ENCODE measurements at places on chromosomes 3 and 15. TPM values are rescaled to one million over a fixed set of nuclear protein-coding genes. Genes with fewer than 3 reads are reported as not detected.

DNA sequence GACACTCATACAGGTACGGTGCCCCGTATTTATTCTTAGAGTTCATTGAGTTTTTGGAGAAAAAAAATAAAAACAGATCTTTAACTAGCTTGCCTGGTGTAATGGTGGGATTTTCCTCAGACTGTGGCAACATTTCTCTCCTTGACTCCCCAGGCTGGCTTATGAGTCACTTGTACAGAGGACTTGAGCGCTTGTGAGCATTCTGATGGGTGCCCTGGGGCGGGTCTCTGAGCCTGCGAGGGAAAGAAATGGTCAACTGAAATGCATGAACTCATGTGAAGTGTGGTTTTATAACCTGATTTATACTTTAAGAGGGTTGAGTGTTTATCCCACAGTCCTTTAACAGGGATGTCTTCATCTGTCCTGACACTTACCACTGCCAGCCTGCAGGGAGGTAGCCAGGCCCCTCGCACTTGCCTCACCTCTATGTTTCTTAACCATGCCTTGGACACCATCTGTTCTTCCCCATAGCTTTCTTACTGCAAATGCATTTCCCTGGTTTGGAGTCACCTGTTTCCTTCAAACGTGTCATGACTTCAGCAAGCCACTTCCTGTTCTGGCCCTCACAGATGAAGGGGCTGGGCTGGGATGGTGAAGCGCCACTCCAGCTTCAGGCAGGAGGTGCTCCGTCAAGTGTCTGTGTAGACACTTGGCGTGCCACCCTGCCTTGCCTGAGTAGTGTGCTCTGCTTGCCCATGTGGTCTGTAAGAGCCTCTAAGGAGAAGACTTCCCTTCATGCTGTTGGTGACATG is 118.7 kb downstream of the PDE8A start:
- peak; percentile 57 for DNase-seq

The CHDH gene
- 0.17 TPM for total RNA-seq

- DNase-seq, result no peak
These were observed 6.1 kb upstream of the SLCO2A1 start for GRCh38 chr3:134035836-134036235.

The RBP2 gene
- total RNA-seq, result not detected

- no peak for DNase-seq
These were observed 354.4 kb downstream of the NTRK3 start for GRCh38 chr15:87901926-87902690.

- no peak for DNase-seq
These were observed 126.2 kb upstream of the PTX3 start for GRCh38 chr3:157310329-157311052.

- no peak for DNase-seq
These were observed 25.3 kb downstream of the NCEH1 start for GRCh38 chr3:172685331-172686214.

GRCh38 chr3:45210308-45211041 is 15.6 kb downstream of the TMEM158 start:
- peak; percentile 85 for DNase-seq

The GP9 gene
- total RNA-seq, result not detected

DNA sequence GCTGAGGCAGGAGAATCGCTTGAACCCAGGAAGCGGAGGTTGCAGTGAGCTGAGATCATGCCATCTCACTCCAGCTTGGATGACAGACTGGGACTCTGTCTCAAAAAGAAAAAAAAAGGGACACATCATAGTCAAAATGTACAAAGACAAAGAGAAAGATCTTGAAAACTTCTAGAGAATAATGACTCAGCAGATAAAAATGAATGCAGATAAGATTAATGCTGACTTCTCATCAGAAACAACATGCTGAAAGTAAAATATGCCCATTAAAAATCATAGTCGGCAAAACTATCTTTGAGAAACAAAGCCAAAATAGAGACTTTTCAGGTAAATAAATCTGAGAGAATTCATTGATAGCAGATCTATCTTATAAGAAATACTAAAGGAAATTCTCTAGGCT is 271.1 kb upstream of the GPR149 start:
- no peak for DNase-seq

DNA sequence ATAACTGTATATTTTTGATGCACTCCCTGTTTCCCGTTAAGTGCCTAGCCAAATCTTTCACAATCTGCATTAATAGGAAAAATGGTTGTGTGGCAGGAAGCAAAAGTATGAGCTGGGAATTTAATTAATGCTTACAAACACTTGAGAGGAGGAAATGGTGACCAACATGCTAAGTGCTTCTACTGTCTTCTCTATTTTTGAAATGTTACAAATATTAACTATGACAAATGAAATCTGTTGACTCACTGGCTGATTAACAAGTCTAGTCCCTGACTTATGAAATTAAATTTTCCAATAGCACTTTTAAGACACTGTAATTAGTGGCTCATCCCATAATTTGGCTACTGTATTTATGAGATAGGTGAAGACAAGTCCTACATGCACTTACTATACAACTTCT is 446.9 kb upstream of the DPPA4 start:
- DNase-seq, result no peak

- no peak for DNase-seq
These were observed 29.1 kb upstream of the CHST2 start for GRCh38 chr3:143090486-143090885.

DNA sequence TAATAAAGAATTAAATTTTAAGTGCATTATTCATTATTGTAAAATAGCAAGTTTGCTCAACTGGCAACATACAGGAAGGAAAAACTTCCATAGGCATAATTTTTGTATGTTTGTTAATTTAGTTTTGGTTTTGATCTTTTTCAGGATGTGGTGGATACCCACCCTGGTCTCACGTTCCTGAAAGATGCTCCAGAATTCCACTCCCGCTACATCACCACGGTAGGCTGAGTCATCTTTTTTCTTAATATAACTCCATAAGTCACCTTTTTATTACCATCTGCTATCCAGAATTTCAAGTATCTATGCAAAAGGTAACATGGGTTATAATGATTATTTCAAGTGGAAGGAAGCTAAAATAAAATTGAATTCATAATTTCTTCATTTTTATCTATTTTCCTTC is 104.8 kb downstream of the PPP2R3A start:
- DNase-seq, result no peak

The ADAMTS17 gene
- 7.3 TPM for total RNA-seq

GRCh38 chr15:99177679-99178078 is 71.7 kb downstream of the TTC23 start:
- DNase-seq, result no peak

DNA sequence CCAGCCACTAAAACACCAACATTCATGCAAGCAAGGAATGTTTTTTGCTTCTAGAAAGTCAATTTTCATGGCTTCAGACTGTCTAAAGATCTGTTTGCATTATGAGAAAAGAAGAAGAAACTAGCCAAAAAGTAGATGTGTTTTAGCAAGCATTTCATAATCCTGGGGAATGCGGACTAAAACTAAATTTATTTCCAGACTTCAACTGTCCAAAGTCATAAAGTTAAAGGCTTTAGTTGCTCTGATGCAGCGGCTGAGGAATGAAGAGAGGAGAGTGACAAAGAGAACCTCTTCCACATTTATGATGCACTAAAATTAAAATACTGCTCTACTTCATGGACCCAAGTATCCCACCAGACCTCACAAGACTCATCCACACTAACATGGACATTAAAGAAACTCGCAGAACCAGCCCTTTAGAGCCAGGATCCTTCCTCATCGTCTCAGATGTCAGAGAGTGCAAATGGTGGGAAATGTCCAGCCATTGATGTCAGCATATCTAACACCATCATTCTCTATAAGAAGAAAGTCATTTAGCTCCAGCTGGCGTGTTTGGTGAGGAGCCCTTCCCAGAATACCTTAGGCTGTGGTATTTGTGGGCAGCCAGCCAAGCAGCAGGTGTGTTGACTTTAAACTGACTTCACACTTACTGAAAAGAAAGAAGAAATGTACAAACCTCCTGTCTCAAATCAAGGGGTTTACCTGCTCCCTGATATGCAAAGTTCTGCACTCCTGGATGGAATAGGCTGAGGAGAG is 17.4 kb downstream of the FYCO1 start:
- peak; percentile 64 for DNase-seq

DNA sequence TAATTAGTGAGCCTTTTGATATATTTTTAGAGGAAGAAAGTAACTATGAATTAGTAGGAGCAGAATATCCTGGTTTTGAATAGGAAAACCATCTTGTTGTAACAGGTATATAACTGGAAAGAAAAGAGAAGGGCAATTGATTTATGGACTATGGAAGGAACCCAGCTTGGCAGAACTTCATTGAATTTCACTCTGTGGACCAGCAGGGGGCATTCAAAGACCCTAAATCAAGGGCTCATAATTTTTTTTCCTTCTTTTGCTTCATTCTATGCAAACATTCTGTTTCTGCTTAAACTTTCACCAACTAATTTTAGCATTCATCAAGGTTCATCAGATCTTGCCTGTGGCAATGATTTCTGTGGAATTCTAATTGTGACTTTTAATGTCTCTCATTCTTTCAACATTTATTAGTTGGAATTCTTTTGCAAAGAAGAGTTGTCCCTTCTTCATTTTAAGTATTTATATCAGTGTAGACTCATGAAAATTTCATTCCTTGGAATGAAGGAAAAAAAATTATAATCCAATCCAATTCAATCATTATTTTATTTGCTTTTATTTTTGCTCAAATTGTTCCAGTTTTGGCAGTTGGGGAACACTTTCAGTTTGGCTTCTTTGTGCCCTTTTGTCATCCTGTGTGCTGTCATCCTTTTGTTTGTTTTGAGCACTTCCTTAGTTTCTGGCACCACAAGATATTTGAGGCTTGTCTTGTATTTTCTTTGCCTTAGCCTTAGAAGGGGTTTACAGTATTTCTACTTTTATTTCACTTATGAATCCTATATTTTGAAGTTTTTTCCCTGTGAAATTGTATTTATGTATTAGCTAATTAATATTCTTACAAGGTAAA is 30.4 kb downstream of the NXPE3 start:
- DNase-seq, result no peak

GRCh38 chr15:74500401-74500800 is 39.4 kb upstream of the UBL7 start:
- DNase-seq, result no peak

Measured in activated naive CD8-positive, alpha-beta T cell treated with anti-CD3 and anti-CD28 coated beads, Interleukin-2, amount 10 ng/mL, durations not matched to agents 7 days and 5 days (primary cell).